Glomerular endothelial cell (primary cell): ENCODE measurements at places on chromosomes 12 and 14. TPM values are rescaled to one million over a fixed set of nuclear protein-coding genes. Genes with fewer than 3 reads are reported as not detected.

Gene SDSL
- total RNA-seq = 4.3 and 7.8 TPM in 2 replicates

Gene NGB
- total RNA-seq = not detected in 2 replicates

Gene BDKRB1
- not detected in 2 replicates for total RNA-seq

Gene IL23A
- total RNA-seq = 3.0 TPM in 1 of 2 replicates, not detected in the other

Gene KRT73
- total RNA-seq = not detected in 2 replicates

Gene KCNC2
- total RNA-seq = not detected in 2 replicates

Gene ALG10
- 5.7 and 9.9 TPM in 2 replicates for total RNA-seq

Gene PIWIL1
- 0.10 TPM in 1 of 2 replicates, not detected in the other for total RNA-seq

Gene CNPY2
- 112 and 135 TPM in 2 replicates for total RNA-seq

Gene CCDC77
- 9.8 and 10.9 TPM in 2 replicates for total RNA-seq

Gene GLS2
- total RNA-seq = 0.58 TPM in 1 of 2 replicates, not detected in the other

Gene TSPAN19
- total RNA-seq = 0.35 TPM in 1 of 2 replicates, not detected in the other

Gene HOXC10
- 1.2 and 6.1 TPM in 2 replicates for total RNA-seq

Gene PTCSC3
- not detected in 2 replicates for total RNA-seq

- DNase-seq = no peak
Measured at GRCh38 chr14:34983786-34984185, 994 bp downstream of the SRP54 start.

GRCh38 chr14:24315807-24316596, 4.7 kb downstream of the LTB4R start:
- DNase-seq = no peak

- DNase-seq = no peak
Measured at GRCh38 chr14:77309131-77309530, 11.6 kb downstream of the POMT2 start.

GRCh38 chr14:44657696-44658388, 150.8 kb upstream of the FSCB start:
- DNase-seq = no peak

DNA sequence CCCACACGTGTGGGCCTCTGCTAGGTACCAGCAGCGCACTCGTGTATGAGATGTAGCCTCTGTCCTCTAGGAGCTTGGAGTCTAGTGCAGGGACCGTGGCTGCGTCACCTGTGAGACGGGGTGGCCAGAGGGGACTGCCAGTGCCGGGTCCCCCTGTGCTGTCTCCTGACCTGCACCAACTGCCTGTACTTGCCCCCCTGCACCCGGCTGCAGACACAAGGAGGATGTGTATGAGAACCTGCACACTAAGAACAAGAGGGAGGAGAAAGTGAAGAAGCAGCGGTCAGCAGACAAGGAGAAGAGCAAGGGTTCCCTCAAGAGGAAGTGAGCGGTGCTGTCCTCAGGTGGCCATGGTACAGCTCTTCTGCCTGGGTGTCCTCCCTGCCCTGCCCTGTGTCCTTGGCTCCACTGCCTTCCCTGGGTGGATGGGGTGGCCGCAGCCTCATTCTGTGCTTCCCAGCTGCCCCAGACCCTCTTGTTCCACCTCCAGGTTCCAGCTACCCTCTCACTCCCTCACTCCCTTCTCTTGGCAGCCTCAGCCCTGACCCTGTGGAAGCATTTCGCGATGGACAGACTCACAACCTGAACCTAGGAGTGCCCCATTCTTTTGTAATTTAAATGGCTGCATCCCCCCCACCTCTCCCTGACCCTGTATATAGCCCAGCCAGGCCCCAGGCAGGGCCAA, 9.6 kb downstream of the PTPN6 start:
- DNase-seq = no peak

GRCh38 chr14:31884776-31885379, 192.2 kb upstream of the ARHGAP5 start:
- DNase-seq = no peak

DNA sequence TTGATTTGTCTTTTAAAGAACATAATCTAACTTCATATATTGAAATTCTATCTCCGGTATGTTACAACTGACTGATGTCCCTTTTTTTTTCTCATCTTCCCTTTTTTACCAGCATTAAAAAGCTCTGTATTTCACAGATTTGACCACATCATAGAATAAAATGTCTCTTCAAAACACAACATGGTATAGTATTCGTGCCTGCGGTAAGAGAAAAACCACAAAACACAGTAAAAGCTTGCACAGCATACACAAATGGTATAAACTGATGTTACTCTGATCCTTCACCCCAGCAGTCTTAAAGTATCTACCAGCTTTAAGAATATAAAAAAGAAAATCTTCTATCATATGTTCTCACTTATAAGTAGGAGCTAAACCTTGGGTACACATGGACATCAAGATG, 83.4 kb downstream of the HECTD1 start:
- no peak for DNase-seq

- DNase-seq = no peak
Measured at GRCh38 chr12:19778172-19778571, 338.9 kb downstream of the AEBP2 start.

GRCh38 chr12:89185889-89186288, 166.4 kb downstream of the DUSP6 start:
- no peak for DNase-seq

GRCh38 chr14:50774542-50775267, 56.3 kb downstream of the NIN start:
- no peak for DNase-seq

DNA sequence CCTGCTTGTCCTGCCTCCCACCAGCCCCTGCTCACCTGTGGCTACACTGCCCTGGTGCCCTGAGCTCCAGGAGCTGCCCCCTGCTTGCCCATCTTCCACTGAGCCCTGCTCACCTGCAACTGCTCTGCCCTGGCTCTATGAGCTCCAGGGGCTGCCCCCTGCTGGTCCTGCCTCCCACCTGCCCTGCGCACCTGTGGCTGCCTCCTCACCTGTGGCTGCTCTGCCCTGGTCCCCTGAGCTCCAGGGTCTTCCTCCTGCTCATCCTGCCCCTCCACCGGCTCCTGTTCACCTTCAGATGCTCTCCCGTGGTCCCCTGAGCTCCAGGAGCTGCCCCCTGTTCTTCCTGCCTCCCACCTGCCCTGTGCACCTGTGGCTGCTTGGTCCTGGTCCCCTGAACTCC, 247.6 kb downstream of the TMEM121 start:
- DNase-seq = no peak

DNA sequence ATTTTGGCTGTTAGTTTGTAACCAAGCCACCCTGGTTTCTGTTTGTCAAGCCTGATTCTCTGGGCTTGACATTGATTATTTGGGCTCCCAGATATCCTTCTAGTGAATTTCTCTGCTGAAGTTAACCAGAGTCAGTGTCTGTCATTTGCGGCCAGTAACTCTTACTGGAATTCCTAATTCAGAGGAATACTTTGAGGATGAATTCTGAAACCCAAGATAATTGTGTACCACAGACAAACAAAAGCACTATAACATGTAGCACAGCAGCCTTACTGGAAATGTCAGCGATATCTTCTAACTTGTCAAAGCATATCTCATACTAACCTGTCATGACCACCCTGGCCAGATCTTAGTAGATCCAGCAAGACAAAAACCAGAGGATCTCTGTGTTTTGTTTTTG, 84.4 kb upstream of the HIF1A start:
- DNase-seq = no peak

GRCh38 chr12:118959985-118960560, 21.3 kb upstream of the SRRM4 start:
- DNase-seq = no peak

DNA sequence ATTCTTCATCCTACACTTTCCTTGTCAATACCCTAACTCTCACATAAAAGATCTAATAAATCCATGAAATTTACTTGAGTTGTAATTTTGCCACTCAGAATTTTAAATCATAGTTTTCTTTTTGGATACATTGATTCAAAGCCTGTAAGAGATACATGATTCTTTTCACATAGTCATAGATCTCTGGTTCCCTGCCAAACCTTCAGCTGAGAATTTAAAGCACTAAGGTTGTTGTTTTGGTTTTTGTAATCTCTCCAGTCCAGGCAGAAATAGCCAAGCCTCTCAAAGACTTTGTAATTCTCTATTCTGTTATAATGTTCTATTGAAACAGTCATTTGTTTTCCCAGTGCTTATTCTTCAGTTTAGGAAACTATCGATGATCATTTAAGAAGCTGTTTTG, 273.9 kb downstream of the TRHDE start:
- no peak for DNase-seq

DNA sequence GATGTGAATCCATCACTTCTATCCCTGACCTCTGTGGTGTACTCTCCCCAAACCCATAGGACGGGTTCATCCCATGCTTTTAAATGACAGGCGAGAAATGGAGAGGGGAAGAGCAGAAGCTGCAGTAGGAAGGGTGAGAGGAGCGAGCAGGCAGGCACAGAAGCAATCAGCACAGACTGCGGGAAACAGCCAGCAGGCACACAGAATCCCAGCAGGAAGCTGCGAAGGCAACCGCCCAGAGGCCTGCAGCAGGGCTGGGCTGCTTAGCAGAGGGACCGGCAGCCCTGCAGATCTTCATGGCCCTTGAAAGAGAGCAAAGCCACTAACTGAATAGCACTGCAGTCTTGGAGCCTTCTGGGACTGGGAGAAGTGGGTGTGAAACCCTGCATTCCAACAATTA, 287.0 kb upstream of the FKBP4 start:
- no peak for DNase-seq

GRCh38 chr14:71613168-71613567, 319.1 kb upstream of the RGS6 start:
- DNase-seq = no peak

DNA sequence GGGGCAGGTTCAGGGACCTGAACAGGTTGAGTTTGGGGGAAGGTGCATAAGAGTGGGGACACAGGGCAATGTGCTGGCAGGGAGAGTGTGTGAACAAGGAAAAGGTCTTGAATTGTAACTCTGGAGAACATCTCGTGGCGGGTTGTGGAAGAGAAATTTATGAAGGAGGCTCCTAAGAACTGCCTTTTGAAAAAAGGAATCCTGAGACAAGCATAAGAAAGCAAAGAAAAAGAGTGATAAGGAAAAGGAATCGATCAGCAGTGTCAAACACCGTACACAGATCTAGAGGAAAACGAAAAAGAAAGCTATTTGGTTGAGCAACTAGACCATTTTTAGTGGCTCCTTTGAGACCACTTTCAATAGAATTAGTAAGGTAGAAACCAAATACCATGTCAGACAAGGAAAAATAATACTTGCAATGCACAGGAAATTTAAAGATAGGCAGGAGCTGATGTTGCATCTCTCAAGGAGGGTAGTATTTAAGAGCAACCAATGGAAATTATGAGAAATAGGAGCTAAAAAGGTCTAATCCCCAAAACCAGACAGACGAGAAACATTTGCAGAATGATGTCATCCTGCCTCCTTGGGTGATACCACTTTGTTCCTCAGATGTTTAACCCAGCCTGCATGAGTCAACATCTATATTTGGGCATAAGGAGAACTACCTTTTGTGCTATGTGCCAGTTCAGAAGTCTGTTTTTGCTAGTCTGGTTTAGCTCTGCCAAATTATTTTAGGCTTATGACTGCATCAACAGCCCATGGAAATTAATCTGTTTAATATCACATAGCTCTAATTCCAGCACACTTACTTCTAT, 64.5 kb upstream of the STK38L start:
- peak; percentile 68 for DNase-seq

GRCh38 chr12:5227708-5228373, 184.2 kb downstream of the KCNA5 start:
- no peak for DNase-seq

- no peak for DNase-seq
Measured at GRCh38 chr14:96162741-96163140, 41.9 kb upstream of the BDKRB2 start.

GRCh38 chr12:102334765-102335164, 137.1 kb upstream of the PMCH start:
- DNase-seq = no peak

DNA sequence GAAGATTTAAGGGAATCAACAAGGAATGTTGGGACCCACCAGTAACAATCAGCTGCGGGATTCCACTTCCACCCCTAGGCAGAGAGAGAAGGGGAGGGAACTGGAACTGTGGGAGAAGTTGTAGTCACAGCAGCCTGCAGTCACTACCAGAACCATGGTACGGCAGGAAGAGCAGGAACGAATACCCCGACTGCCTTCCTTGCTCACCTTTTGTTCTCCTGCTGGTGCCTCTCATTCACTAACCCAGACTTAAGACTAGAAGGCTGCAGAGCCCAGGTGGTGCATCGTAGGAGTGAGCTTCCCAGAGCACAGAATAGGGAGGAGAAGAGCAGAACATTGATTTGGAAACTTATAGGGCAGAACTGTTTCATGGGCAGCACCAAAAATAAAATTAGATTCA, 154.2 kb downstream of the DYRK2 start:
- DNase-seq = no peak

- no peak for DNase-seq
Measured at GRCh38 chr12:7832059-7832696, 40.5 kb downstream of the SLC2A14 start.

GRCh38 chr12:122687086-122687485, 16.1 kb downstream of the HCAR2 start:
- no peak for DNase-seq

GRCh38 chr12:5022465-5023061, 21.1 kb upstream of the KCNA5 start:
- no peak for DNase-seq

DNA sequence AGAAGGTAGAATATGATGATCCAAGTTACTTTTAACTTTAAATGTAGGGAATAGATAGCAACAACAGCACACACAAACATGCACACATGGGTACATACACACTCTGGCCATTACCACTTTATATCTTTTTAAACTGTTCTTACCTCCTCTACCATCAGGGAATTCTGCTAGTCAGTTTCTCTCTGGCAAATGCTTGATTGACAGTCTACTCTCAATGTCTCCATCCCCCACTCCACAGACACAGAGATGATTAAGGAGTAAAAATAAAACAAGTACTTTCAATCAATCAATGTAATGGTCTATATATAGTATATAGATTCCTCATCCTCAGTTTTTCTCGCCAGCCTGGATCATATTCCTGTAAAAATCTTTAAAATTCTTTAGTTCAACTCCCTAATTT, 16.1 kb upstream of the STRN3 start:
- DNase-seq = no peak
